NCI-H1417 treated with DMSO at 0.1 percent for 48 hours (cell line): ENCODE measurements at places on chromosomes 1 and 21.

GRCh38 chr1:176989023-176989422, 175.5 kb downstream of the ASTN1 start:
- no peak for DNase-seq

GRCh38 chr1:232620356-232620969, 9.5 kb downstream of the SIPA1L2 start:
- peak; percentile 83 for DNase-seq

- DNase-seq = no peak
Observed at GRCh38 chr1:177355575-177355974, 184.8 kb downstream of the BRINP2 start.

GRCh38 chr21:19508844-19509243, 1105.3 kb upstream of the TMPRSS15 start:
- no peak for DNase-seq

GRCh38 chr1:230385930-230386329, 40.2 kb downstream of the PGBD5 start:
- no peak for DNase-seq
